Activated T-cell treated with anti-CD3 and anti-CD28 coated beads for 48 hours (primary cell): ENCODE measurements at places on chromosomes 2 and 18.
A peak's percentile ranks its signal among the peaks of the same experiment; 100 is the strongest.

DNA sequence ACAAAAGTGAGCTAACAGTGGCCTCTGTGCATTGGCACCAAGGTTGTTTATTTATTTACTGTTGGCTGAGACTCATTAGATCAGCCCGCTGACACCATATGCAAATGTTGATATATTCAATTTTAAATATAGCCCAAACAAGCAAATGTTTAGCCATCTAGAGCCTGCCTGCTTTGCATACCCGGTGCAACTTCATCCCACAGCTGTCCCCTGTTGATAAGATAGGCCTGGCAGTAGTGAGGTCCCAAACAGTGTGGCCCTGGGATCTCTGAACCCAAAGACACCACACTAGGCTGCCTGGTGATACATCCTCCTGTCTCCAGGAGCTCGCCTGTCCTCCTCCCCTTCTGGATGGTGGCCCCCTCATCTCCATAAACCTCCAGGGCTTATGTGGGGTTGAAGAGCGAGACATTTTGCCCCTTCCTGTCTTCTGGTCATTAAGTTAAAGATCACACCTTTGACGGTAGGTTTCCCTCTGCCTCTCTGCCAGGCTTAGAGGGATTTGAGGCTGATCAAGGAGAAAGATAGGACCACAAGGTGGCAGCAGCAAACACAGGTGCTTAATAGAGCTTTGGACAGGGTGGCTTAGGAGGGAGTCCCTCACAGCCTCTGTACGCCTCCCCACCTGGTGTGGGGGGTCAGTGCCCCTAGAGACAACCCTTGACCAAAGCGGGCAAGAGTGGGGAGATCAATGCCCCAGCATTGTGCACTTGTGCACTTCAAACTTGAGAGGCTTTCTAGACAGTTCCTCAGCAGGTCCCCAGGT, 23.7 kb upstream of the MYO5B start:
- DNase-seq = no peak

DNA sequence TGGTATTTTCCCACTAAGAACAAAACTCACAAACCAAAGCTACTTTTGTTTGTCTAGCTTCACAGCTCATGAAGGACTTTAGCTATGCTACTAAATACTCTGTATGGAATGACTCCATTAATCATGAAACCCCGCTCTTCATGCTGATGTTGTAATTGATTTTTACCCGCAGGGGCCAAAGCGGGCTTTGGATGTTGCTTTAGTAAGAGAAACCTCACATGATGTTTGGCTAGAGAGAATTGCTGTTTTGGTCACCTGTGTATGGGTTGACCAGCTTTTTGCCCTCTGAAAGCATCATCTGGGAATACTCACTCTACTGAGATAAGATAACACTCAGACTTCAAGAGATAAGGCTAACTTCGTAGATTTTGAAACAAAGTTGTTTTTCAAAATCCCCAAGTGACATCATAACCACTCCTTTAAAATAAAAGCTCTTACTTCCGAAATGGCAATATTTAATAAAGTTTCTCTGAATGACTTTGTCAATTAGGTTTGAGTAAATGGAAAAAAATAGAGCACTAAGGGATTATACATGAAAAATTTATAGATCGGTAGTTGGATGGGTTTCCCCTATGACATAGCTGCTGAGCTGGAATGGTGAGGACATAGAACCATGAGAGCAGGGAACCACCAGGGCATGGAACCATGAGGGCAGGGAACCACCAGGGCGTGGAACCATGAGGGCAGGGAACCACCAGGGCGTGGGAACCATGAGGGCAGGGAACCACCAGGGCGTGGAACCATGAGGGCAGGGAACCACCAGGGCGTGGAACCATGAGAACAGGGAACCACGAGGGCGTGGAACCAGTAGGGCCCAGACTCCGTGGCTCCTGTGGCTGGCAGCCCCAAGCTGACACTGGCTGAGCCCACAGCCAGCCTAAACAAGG, 31.9 kb downstream of the ACKR3 start:
- no peak for DNase-seq

- no peak for DNase-seq
Observed at GRCh38 chr2:178529194-178529593, 48.9 kb downstream of the PLEKHA3 start.

GRCh38 chr18:48621815-48622555, 83.2 kb downstream of the CTIF start:
- DNase-seq = no peak

- peak; percentile 22 for DNase-seq
Observed at GRCh38 chr2:62197011-62197924, 1.4 kb downstream of the B3GNT2 start.

DNA sequence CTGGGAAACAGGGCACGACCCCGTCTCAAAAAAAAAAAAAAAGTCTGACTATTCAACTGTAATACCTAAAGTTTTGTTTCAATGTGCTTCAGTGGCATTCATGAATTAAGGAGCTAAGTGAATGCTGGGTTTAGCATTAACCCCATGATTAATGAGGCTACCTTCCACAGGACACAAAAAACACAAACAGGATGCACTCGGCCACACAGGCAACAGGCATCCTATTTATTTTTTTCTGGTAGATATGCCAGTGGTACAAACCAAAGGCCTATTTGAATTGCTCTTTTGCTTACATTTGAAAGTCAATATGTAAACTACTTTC, 48.3 kb downstream of the CDH2 start:
- DNase-seq = no peak

- no peak for DNase-seq
Observed at GRCh38 chr2:50641633-50642032, 390.3 kb downstream of the NRXN1 start.

DNA sequence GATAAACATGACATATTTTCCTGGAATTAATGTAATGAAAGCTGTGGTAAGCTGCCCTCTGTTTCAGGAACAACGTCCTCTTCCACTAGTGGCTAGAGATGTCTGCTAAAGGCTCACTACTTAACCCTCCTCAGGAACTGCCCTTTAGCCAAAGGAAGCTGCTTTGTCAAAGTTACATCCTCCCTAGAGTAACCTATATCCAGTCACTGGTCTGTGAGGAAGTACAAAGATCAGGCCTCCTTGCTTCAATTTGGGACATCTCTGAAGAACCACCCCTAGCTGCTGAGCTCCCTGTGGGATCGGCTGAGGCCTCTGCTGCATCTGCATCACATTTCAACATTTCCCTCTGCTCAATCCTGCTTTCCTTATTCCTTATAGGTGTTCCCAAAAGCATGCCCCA, 107.8 kb downstream of the PRELID3A start:
- DNase-seq = no peak

- no peak for DNase-seq
Observed at GRCh38 chr2:27162151-27163121, 13.6 kb downstream of the TCF23 start.

DNA sequence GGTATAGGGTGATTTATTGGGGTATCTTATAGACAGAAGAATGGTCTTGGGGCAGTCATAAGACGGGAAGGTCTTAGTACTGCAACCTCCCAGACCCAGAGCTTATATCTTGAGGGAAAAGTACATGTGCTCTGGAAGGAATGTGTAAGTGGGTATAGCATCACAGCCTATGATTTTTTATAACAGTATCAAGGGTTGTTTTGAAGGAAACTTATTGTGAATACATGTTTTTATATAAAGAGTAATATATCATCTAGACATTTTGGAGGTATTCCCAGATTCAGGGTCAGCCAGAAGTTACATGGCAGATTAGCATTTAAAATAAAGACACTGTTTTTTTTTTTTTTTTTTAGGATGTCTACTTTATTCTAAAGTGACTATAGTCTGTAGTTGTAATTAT, 47.6 kb upstream of the STON1 start:
- no peak for DNase-seq

DNA sequence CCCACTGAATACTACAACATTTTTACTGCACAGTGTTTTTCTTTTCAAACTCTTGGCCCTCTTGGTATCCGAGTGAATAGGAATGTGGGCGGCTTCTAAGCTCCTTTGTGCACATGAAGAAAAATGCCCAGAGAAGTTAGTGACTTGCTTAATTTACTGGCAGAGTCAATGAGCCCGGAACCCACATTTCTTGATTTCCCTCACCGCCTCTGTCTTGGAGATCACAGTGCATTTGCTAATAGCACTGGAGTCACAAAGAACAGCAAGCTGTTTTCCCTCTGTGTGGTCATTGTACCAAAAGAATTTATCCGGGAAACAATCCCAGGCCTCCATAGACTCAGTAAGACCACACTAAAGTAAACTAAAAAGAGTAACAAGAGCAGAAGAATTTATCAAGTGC, 18.9 kb downstream of the STON1 start:
- DNase-seq = no peak

DNA sequence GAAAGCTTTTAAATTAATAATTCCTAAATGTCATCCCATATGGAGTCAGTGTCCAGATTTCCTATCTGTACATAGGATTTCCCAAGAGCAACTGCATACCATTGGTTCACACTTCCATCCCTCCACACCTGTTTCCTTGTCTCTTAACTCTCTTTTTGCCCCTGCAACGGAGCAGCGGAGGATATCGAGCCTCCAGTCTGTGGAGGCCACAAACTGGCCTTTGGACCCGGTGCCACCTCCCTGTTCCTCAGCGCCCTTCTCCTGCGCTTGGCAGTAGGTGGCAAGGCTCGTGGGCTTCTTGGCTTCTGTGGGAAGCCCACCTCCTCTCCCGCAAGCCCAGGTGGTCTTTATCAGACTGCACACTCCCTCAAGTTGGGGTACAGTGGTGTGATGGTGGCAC, 23.8 kb upstream of the STK25 start:
- DNase-seq = no peak

- DNase-seq = peak; percentile 65
Observed at GRCh38 chr2:217988014-217988839, 14.6 kb downstream of the TNS1 start.

GRCh38 chr18:73509460-73509859, 638.2 kb downstream of the FBXO15 start:
- no peak for DNase-seq

DNA sequence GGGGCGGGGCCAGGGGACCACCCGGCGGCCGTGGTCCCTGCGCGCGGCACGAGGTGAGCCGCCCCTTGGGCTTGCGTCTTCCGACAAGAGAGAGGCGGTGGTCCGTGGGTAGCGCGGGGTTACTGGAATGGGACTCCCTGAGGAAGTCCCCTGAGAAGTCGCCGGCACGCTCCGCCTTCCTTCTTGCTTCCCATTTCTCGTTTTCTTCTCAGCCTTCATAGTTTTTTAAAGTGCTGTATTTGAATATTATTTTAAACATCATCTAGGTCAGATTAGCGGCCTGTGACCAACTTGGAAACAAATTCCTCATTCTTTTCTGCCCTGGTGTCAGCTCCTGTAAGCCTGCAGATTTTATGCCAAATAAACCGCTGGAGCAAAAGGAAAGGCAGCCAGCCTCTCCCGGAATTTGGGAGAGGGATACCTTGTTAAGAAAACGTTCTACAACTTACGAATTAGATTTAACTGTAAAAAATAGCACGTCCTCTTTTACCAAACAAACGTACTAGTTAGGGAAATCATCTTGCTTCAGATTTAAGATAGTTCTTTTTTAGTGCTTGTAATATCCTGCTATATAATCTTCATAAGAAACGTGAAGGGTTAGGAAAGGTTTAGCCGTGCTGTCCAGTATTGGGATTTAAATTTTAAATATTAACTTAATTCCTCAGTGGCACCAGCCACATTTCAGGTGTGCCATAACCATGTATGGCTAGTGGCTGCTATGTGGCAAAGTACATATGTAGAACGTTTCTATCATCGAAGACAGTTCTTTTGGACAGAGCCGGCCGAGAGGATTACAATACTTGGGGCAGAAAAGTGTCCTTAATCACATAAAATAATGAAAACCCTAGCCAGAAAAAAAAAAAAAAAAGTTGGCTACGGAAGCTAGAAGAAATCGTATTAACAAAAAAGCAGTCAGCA, 628 bp upstream of the PTPN2 start:
- DNase-seq = no peak

- DNase-seq = no peak
Observed at GRCh38 chr2:98805412-98806171, 74.7 kb upstream of the MGAT4A start.

- DNase-seq = no peak
Observed at GRCh38 chr18:28132084-28132483, 44.8 kb downstream of the CDH2 start.

DNA sequence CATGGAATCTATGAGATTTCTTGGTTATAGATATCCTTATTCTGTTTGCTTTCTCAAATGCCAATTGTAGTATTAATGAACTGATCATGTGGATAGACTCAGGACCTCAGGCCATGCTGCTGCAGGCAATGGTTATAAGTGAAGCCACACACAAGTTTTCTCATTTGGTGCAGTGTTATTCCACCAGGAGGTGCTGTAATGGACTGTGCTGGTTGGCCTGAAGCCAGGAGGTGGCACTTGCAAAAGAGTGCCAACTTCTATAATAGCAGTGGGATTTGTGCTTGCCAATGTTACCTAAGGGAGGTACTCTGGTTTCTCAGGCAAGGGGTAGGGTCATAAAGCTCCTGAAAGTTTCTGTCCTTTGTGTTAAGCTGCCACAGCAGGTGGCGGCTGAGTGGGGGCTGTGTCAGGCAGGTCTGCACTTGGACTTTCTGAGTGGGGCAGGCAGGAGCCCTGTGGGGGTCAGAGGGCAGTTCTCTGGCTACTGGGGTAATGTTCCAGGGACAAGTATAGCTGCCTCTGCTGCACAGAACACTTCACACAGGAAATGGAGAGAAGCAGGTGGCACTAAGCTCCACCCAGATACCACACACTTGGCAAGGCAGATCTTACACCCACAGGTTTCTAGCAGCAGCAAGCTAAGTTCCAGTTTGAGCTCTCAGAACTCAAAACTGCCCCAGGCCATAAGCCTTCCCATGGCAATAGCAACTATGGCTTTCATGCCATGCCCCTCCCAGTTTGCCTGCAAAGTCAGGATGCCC, 352.6 kb upstream of the CWC22 start:
- no peak for DNase-seq

- no peak for DNase-seq
Observed at GRCh38 chr18:518081-518480, 17.6 kb upstream of the COLEC12 start.

DNA sequence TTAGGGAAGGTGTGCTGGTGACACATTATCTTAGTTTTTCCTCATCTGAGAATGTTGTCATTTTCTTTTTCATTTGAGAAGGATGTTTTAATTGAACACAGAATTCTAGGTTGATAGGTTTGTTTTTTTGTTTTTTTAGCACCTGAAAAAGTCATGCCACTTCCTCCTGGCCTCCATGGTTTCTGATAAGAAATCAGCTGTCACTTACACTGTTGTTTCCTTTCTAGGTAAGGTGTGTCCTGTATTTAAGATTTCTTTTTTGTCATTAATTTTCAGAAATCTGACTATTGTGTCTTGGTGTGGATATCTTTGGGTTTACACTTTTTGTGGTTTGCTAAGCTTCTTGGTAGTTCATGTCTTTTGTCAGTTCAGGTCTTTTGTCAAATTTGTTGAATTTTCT, 99.3 kb downstream of the ROCK1 start:
- no peak for DNase-seq

DNA sequence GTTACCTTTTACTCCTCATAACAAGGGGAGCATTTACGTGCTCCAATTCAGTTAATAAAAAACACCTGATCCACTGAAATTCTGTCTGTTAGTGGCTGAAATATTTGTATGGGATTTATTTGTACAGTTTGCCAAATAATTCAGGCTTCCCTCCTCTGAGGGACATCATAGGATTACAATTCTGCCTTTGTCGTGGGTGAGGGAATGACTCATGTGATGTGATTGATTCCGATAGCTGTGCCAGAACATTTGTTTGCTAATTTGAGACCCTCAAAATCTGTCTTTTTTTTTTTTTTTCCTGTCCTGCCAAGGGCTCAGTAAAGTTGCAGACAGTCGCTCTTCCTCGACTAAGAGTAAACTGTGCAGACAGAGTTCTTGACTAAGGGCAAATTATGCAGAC, 612.6 kb upstream of the CDH2 start:
- DNase-seq = no peak

- DNase-seq = no peak
Observed at GRCh38 chr18:63506336-63506646, 29.5 kb downstream of the SERPINB5 start.
